NCI-H187 (cell line): ENCODE measurements at places on chromosomes 12 and 14.

DNA sequence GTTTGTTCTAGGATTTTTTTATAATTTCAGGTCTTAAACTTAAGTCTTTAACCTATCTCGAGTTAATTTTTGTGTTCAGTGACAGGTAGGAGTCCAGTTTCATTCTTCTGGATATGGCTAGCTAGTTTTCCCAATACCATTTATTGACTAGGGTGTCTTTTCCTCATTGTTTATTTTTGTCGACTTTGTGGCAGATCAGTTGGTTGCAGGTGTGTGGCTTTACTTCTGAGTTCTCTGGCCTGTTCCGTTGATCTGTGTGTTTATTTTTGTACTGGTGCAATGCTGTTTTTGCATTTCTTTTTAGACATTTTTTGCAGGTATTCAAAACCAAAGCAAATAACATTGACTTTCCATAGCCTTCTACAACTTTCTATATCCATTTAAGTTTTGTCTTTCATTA is 121.7 kb downstream of the ETNK1 start:
- no peak for DNase-seq

DNA sequence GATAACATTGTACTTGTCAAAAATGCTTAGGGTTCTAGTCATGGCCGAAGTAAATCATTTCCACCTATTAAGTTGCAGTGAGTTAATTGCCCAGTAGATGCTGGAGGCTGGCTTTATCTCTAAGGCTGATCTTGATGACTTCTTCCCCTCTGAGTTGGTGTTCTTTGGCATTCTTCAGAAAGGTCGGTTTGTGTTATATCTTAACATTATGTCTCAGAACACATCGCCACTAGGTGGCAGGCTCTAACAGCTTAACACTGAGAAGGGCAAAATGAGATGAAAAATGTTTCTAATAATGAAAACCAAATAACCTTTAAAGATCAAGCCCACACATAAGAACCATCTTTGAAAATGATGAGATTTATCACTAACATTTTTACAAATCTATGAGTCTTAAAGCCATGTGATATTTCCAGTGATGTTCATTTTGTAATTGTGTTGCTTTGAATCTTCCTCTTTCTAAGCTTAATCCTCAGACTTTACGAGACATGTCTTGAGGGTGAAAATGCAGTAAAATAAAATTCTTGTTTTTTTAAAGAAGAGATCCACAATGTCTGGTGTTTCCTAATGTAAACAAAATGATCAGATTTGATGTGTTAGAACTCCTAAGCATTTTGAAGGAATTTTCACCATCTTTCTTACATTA is 28.6 kb downstream of the SUDS3 start:
- peak; percentile 13 for DNase-seq

GRCh38 chr12:53947743-53948142 is 7.0 kb upstream of the HOXC12 start:
- no peak for DNase-seq

GRCh38 chr14:77123381-77124325 is 17.9 kb downstream of the ZDHHC22 start:
- DNase-seq: no peak

GRCh38 chr12:131863711-131864396 is 30.6 kb upstream of the ULK1 start:
- DNase-seq: no peak

DNA sequence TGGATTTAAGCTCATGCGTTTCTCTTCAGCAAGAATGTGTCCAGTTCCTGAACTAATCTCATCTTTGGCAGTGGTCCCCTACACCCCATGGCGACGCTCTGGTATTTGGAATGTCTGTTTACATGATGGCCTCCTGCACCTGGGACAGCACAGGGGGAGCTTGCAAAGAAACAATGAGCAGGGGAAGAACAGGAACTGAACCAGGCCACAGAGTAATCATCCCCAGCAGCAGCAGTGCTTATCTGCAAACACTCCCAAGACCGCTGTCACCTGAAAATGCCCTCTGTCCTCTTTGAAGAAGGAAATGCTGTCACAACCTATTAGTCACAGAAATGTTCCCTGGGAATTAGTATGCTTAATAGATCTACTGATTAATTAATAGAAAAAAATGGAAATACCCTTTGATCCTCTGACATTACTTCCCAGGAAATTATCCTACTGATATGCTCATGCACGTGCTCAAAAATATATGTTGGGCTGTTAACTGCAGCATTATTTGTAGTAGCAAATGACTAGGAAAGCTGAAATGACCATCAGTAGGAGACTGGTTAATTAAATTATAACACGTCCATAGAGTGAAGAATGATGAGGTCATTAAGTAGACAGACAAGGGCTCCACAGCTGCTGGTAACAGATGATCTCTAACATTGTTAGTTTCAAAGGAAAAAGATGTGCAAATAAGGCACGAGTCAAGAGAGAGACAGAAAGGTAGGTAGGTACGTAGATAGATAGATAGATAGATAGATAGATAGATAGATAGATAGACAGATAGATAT is 279.3 kb upstream of the FLRT2 start:
- no peak for DNase-seq

GRCh38 chr12:109202770-109203169 is 86.4 kb downstream of the ACACB start:
- DNase-seq: no peak

GRCh38 chr14:44372807-44373489 is 134.1 kb downstream of the FSCB start:
- no peak for DNase-seq

GRCh38 chr12:83067981-83068380 is 381.3 kb downstream of the TMTC2 start:
- DNase-seq: no peak

DNA sequence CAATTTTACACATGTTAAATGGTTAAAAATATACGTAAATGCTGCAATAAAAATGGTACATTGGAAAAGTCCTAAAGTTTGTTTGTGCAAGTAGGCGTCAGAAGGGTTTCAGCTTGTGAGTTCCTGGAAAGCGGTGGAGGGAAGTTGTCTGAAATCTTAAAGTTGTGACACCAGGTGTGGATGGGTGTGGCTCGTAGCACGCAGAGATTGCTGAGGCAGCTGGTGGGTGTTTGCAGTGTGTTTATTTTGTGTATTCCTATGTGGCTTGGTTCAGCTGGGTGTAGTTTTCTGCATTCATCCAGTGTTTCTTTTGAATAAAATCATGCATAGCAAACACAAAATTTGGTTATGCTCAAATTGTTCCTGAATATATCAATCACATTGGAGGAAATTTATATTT is 136.8 kb upstream of the TBX3 start:
- DNase-seq: no peak

DNA sequence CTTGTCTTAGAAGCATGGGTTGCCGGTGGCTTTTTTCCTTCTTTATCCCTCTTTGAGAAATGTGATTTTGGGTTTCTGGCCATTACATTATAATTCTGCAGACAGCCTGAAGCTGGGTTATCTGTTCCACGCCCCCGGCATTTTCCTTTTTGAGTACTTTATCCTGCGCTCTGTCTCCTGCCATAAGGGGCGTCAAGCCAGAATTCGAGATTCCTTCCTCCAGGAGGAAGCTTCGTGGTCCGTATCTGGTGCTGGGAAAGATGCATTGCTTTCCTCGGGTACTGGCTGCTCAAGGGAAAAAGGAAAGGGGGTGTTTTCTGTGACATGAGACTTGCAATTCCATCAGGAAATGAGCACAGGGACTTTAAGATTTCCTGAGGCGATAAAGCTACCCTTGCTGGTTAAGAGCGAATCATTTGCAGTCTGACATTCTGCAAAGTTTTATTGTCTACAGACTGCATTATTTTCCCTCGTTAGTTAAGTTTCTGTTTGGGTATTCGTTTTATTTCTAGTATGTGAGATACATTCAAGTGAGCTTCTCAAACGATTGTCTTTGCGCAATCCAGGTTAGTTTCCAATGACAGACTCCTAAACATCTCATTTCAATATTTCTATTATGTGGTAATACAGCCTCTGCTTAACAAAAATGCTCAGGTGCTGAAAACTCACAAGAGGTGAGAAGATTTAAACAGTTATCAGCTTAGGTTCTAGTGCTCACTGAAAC is 694 bp downstream of the AKAP5 start:
- DNase-seq: peak; percentile 5

DNA sequence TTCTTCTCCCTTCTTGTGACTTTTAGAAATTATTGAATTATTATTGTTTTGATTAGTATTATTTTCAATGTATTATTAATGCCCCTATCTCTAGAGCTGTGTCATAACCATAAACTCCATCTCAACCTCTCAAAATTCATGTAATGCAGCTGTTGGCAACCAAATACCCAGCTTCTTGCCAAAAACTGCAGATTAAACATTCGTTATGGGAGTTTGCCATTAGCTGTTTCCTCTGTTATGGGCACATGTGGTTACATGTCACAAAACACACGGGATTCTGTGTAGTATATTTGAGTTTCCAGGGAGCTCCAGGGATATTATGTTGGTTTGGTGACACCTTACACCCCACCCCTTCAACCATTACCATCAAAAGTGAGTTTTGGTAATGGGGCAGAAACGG is 2.8 kb upstream of the ALX1 start:
- DNase-seq: no peak

GRCh38 chr12:48765753-48766162 is 23.1 kb downstream of the ADCY6 start:
- DNase-seq: no peak

DNA sequence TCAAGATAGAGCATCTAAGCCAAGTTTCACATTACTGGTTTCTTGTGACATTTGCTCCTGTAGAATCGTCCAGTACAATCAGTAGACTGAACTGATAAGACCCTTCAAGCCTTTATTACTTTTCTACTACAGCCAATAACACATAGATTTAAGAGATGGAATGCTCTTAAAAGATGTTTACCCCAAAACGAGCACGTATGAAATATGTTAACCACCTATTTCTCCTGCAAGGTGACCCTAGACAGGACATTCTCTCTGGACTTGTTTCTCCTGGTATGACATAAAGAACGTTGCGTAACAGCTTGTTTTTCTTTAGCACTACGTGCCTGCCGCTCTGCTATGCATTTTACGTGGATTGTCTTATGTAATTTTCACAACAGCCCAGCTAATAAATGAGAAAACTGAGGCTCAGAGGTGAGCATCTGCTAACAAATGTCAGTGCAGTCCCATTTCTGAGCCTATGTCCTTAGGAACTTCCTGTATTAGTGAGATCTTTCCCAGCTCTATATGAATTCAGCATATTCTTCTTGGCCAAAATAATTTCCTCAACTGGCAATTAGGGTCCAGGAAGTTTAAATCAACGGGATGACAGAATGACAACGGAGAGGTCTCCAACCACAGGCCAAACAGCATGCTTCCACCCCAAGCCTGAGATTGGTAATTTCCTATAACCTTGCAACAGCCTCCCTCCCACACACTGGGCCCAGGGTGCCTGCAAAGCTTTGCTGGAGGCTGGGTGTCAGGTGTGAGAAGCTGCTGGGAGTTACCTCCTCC is 3.7 kb downstream of the NFKBIA start:
- no peak for DNase-seq

DNA sequence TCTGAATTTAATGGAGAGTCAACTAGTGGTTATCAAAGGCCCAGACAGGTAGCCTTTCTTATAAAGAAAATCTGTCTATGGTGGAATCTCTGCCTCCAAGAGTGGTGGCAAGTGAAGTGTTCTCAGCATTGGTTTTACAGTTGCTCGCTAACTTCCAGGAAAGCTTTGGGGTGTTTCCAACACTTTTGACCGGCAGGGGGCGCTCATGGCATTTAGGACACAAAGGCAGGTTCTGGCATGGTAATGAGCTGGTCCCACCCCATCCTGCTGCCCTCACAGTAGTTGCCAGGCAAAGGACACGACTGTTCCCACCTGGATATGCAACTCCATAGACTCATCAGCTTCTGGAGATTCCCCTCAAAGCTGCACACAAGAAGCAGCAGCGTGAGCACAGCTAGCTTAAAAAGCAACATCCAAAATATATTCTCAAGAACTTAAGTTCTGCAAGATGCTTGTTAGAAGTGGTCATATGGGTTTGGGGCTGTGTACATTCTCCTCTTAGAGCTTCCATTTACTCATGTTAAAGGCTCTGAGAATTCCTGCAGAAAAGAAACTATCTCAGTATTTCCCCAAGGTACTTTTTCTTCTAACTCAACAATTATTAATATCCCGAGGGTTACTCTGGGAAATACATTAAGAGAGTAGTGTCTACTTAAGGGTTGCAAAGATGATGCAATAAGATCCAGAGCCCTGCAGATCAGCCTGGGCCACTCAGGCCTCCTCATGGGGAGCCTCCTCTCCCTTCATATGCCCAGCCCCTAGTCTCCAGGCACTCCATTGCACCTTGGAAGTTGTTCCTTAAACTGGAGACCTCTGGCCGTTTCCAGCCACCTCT is 14.8 kb downstream of the PROX2 start:
- peak; percentile 86 for DNase-seq

DNA sequence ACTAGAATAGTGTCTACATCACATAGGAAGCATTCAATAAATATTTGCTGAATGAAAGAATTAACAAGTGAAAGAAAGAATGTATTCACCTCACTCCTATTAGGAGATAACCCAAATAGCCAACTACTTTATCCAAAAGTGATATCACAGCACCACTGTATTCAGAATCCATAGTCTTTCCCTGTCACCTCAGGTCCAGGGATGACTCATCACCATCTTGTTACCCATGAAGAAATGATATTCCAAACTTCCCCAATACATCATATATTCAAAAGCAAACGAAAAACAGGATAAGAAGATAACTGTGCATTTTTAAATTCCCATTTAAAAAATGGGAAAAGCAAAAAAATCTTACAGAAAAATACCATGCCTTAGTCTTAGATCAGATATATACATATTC is 39.1 kb downstream of the TXNDC16 start:
- no peak for DNase-seq

- no peak for DNase-seq
Observed at GRCh38 chr14:22510527-22511110, 78.4 kb downstream of the DAD1 start.

GRCh38 chr12:130489293-130489692 is 151.6 kb downstream of the PIWIL1 start:
- DNase-seq: no peak

GRCh38 chr14:101730626-101731186 is 30.8 kb upstream of the PPP2R5C start:
- no peak for DNase-seq

DNA sequence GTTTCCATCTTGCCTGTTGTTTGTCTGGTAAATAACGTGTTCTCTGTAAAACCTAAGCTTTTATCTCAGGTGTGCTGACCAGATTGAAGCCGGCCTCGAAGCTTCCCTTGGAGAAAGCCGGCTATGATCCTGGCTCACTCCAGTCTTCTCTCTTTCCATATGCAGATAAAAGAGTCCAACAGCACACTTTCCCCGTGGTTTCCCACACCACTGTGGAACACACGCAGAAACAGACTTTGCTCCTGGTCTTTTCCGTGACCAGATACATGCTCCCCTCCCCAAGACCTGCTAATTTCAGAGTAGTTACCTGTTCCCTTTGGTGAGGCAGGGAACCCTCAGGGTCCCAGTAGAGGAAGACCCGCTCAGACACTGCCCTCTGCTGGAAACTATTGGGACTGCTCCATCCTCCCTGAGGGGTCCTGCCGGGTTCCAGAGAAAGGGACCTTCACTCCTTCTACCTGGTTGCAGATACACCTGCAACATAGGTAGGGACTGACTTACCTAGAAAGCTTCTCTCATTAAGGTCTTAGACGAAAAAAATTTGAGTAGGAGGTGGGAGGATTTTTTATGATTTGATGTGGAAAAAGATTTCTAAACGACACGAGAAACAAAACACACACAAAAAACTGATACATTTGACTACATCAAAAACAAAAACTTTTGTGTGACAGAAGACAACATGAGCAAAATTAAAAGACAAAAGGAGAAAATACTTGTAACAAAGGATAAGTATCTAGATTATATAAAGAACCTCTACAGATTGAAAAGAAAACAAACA is 415.4 kb upstream of the CCDC196 start:
- DNase-seq: no peak

GRCh38 chr12:123049398-123050240 is 69.1 kb downstream of the ARL6IP4 start:
- DNase-seq: no peak

- no peak for DNase-seq
Observed at GRCh38 chr14:54129850-54130640, 173.4 kb upstream of the BMP4 start.
